Activated T-cell treated with anti-CD3 and anti-CD28 coated beads, Interleukin-2, amount 50 U/mL, for 72 hours (primary cell): ENCODE measurements at places on chromosomes 1 and 21. TPM values are rescaled to one million over a fixed set of nuclear protein-coding genes. Genes with fewer than 3 reads are reported as not detected.
A peak's percentile ranks its signal among the peaks of the same experiment; 100 is the strongest.

Gene MMEL1
- total RNA-seq, result 1.9 TPM

Gene DIP2A
- 50.1 TPM for total RNA-seq

Gene FCRL2
- not detected for total RNA-seq

Gene PCP4
- not detected for total RNA-seq

Gene APCS
- total RNA-seq, result not detected

Gene C1orf50
- total RNA-seq, result 11.7 TPM

Gene IGFN1
- total RNA-seq, result 0.02 TPM

- DNase-seq, result peak; percentile 79
Observed at GRCh38 chr1:234309598-234310459, 63.4 kb upstream of the COA6 start.

- no peak for DNase-seq
Observed at GRCh38 chr1:176896216-176896615, 268.3 kb downstream of the ASTN1 start.

GRCh38 chr1:181392613-181393220 lies 90.6 kb upstream of the CACNA1E start:
- DNase-seq, result no peak

DNA sequence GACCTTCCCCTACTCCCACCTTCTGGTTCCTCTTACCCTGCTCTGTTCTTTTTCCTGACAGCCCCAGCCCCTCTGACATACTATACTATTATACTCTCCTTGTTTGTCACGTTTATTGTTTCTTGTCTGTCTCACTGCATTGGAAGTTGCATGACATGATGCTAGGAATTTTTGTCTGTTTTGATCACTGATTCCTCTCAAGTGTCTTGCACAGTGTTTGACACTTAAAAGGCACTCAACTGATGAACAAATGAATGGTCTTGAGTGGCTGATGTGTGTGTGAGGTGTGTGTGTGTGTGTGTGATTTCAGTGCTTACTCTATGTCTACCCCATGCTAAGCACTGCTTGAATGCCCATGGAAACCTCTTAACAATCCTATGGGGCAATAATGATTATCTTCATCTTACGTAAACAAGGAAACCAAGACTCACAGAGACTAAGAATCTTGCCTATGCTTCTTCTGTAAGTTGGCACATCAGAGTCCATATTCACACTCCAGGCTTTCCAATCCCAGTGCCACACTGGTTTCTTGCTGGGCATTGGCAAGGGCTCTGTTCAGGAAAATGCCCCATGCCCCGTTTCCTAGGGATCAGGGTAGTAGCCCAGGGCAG lies 59.7 kb downstream of the ATP1A1 start:
- DNase-seq, result no peak

DNA sequence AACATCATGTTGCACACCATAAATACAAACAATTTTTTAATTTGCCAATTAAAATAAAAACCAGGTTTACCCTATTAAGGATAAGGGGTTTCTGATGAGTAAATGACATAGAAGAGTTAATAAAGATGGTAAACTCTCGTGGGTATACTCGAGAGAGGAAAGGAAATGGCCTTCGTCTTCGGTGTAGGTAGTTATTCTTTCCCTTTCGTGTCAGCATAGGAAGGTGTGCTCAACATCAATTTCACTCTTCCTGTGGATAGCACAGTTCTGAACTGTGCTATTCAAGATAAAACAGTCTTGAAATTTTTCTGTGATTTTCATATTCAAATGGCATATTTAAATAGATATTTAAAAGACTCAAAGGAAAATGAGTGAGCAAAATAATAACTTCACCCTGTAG lies 98.2 kb downstream of the RGL1 start:
- DNase-seq, result no peak

- DNase-seq, result no peak
Observed at GRCh38 chr1:40243351-40243750, 4.4 kb upstream of the TMCO2 start.

- no peak for DNase-seq
Observed at GRCh38 chr1:243963571-243963970, 87.5 kb upstream of the ZBTB18 start.

DNA sequence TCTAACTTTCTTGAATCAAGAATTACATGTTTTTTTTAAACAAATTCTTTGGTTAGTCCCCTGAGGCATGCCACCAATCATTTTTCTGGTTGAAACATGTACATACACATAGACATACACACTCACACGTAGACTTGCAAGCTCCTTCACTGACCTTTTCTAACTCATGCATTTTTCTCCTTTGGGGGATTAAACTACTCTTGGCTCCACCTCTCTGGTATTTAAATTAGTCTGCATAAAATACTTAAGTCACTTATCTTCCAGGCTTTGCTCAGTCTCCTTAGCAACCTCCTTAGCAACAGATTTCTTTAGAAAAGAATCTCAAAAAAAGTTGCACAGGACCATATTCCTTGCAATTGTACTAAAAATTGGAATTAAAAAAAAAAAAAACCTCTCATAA lies 440.9 kb upstream of the LRRC7 start:
- no peak for DNase-seq

DNA sequence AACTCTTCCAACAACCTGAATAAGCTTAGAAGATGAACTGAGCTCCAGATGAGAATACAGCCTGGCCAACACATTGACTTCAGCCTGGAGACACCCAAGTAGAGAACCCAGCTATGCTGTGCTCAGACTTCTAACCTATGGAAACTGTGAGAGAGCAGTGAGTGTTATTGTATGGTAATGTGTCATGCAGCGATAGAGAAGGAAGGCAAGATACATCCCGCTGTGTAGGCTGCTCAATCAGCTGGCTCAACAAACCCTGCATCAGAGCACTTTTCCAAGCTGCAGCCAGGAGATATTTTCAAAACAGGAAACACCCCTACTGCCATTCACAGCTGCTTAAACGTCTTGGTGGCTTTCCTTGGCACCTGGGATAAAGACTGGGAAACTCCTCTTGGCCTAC lies 321.3 kb downstream of the SIPA1L2 start:
- no peak for DNase-seq

- DNase-seq, result no peak
Observed at GRCh38 chr1:100575406-100575805, 37.5 kb downstream of the GPR88 start.

DNA sequence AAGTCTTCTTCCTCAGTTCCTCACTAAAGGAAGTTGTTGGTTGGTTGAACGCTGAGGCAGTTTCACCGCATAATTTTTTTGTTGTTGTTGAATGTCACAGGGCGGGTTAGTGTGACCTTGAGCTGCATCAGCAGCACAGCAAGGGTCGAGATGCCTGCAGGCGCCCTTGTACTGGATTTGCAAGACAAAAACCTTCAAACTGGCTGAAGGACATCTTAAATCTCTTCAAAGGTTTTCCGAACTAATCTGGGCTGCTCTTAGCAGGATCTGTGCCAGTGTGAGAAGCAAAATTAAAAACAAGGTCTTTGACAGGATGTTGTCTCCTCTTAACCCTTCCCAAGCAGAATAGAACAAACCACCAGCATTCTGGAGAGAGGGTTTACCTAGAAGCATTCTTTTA lies 59.4 kb downstream of the NRIP1 start:
- DNase-seq, result no peak

- DNase-seq, result no peak
Observed at GRCh38 chr1:89516055-89516454, 8.6 kb upstream of the LRRC8B start.

- DNase-seq, result no peak
Observed at GRCh38 chr21:26977746-26978145, 10.9 kb upstream of the ADAMTS5 start.

GRCh38 chr1:23273450-23274133 lies 56.3 kb upstream of the HTR1D start:
- DNase-seq, result no peak

DNA sequence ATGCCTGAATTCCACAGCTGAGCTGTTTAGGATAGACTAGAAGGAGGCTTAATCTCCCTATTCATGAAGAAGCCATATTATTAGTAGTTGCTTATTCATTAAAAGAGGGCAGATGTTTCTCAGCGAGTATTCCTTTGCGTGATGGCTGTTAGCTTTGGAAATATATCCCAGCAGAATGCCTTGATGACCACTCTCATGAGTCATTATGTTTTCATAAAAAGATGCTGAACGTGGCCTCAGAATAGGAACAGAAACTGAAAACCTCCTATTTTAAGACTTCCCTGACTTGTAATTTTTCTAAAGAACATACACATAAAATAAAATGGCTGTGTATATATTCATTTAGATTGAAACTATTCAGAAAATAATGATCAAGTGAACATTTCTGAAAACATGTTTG lies 9.6 kb upstream of the PLA2G4A start:
- no peak for DNase-seq

DNA sequence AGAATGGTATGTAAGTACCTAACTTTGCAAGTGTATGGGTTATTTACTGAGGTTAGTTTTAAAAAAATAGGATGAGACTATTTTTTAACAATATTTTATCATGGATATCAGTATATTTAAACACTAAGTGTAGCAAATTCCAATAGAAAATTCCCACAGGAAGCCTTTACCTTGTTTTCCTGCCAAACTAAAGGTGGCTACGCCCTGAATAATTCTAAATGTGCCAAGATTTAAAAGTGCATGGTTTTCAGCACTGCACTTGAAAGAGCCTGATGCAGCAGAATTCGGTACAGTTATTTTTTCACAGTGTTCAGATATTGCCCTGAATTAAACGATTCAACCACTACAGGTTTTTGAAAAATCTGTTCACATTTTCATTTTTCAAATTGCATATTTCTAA lies 1622.8 kb upstream of the B3GALT2 start:
- DNase-seq, result no peak

DNA sequence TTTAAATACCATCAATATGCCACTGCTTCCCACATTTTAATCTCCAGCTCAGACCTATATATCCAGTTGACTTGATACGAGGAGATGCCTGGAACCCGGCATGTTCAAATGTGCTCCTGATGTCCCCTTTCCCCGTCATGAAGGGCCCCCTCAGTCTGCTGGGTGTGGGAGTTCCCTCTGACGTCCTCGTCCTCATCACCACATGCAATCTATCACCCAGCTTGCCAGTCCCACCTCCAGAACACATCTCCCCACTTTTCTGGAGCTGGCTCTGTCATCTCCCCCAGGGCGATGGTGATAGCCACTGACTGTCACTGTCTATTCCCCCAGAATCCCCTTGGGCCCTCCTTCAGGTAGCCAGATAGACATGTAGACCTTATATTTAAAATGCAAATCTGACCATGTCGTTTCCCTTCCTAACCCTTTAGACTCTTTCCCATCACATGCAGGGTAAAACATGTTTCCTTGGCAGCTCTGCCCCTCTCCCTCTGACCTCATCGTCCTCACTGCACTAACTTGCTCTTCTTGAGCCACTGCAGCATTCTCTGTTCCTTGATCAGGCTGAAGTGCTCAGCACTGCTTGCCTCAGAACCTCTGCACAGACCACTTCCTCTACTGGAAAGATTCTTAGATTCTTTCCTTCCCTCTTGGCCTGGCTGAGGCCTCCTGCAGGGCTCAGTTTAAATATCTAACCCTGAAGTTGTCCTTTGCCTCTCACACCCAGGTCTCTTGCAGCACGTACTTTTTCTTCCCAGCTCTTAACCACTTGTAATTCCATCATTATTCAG lies 7.4 kb downstream of the AZIN2 start:
- no peak for DNase-seq

DNA sequence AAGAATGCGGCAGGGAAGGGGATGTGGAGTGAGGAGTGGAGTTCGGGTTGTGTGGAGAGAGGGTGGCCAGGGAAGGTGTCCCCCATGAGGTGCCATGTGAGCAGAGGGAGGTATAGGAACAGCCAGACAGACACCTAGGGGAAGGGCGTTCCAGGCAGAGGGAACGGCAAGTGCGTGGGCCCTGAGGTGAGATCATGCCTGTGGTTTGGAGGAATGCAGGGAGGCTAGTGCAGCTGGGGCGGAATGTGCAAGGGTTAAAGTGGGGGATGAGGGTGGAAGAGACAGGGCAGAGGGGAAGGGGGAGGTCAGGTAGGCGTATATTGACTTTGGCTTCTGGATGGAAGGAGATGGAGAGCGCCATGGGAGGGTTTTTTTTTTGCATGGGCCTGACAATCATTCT lies 31.6 kb upstream of the PADI6 start:
- no peak for DNase-seq

DNA sequence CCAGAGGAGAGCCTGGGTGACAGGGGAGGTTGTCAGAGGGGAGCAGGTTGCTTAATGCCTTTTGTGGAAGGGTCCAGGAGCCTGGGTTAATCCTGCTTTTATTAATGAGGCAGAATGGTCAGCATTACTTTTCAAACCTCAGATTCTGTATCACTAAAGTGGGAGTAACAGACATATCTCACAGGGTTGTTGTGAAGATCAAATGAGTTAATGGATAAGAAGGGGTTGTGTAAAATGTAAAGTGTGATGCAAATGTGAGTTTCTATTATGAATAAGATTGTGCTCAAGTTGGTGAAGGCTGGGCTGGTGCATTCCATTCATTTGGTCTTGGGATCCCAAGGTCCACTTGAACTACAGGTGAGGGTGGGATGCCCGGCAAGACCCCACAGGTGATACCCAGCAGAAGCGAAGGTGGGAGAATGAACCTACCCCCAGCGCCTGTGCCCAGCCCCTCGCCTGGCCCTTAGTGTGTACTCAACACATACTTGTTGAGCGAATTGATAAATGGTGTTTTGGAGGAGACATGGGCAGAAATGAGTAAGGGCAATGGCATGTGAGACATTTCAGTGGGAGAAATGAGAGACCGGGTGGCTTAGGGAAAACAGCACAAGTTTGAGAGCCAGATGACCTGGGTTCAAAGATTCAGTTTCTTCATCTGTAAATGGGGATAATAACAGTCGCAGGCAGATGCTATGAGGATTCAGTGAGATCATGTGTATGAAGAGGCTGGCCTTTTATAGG lies 6.2 kb downstream of the SLC26A9 start:
- no peak for DNase-seq

DNA sequence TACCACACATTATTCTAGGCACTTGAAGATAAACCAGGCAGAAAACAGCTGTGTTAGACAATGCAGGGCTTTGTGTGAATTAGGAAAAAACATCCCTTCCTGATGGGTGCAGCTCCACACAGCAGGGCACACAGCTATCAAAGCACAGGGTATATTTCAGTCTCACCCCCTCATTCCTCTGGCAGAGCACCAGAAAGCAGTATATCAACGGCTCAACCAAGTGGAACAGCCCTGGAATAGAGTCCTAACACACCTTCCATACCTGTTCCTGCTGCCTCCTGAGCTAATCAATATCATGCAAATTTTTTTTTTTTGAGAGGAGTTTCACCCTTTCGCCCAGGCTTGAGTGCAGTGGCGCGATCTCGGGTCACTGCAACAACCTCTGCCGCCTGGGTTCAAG lies 32.1 kb downstream of the LYST start:
- DNase-seq, result no peak

DNA sequence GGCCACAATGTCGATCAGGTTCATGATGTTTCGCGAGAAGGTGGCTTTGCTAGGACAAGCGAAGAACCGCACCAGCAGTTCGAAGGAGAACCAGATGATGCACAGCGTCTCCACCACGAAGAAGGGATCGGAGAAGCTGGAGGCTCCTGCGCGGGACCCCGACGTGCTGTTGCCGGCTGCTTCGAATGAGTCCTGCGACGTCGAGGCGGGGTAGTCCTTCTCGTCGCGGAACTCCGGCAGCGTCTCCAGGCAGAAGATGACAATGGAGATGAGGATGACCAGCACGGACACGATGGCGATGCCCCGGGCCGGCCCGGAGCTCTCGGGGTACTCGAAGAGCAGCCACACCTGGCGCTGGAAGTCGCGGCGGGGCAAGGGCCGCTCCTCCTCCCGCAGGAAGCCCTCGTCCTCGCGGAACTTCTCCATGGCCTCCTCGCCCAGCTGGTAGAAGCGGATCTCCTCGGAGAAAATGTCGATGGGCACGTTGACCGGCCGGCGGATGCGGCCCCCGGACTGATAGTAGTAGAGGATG lies 869 bp downstream of the KCNA3 start:
- DNase-seq, result no peak

GRCh38 chr1:75034376-75034775 lies 99.8 kb upstream of the LHX8 start:
- DNase-seq, result no peak
